ENCODE measurements at places on chromosomes 2 and 18.

- no peak for DNase-seq
Observed at GRCh38 chr2:237171396-237171795, 85.7 kb downstream of the COPS8 start.

- no peak for DNase-seq
Observed at GRCh38 chr2:47896450-47896968, 9.8 kb downstream of the FBXO11 start.

DNA sequence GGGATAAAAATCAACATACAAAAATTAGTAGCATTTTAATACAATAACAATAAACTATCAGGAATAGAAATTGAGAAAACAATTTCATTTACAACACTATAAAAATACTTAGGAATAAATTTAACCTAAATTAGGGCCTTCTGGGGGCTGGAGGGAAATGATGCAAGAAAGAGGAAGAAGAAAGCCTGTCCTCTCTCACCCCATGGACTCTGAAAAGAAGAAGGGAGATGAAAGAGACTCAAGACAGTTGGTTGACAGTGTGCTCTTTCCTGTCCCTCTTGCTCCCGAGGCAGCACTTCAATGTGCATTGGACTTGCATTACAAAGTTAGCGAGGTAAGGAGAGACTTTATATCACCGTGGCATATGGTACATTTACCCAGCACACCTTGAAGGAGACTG, 88.5 kb downstream of the VAPA start:
- DNase-seq = no peak

DNA sequence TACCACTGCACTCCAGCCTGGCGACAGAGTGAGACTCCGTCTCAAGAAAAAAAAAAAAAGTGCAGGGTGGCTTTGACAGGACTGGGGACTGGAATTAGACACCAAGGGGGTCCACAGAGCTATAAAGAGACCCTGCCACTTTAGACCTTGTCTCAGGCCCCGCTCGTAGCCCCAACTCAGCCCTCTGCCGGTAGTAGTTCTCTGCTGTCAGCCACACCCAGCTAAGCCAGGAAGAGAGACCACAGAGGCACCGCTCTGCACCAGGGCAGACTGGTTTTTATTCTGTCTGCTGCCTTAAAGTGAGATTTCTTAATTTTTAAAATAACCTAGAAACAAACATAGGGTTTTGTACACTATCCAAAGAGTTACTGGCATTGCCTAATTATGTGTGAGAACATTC, 66.0 kb downstream of the STEAP3 start:
- no peak for DNase-seq

- no peak for DNase-seq
Observed at GRCh38 chr2:209662021-209662420, 109.6 kb upstream of the UNC80 start.

GRCh38 chr2:188601927-188602326, 310.3 kb downstream of the GULP1 start:
- no peak for DNase-seq

DNA sequence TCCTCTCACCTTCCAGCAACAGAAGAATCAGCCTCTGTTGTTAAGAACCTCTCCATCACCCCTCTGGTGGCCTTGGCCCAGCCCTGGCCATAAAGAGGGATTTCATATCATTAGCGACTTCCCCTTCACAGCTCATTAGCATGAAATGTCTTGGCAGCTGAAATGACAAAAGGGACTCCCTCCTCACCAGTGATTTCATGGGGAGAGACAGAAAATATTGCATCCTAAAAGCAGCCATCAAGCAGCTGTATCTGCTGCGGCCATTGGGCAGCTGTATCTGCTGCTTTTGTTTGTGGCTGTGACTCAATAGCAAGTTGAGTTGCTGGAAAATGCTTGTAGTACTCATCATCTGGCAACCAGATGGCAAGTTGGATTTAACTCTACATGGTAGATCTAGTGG, 105.9 kb upstream of the RMDN2 start:
- DNase-seq = no peak

- DNase-seq = no peak
Observed at GRCh38 chr18:74163019-74163660, 14.8 kb downstream of the TIMM21 start.

DNA sequence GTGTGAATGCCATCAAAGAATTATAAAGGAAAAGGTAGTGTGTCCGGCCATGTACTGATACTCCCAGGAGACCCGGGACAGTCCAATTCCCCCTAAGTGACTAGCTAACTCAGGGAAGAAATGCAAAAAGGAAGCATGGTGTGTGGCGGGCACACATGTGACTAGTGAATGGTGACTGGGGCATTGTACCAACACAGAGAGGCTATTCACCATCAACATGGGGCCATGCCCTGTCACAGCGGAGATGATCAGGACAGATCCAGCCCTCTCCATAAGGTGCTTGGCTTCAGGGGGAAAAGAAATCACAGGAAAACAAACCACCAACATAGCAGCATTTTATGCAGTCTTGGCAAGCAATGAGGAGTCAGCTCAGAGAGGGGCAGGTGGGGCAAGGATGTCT, 34.3 kb downstream of the FAM168B start:
- DNase-seq = no peak

GRCh38 chr2:189188115-189188805, 8.7 kb upstream of the COL5A2 start:
- no peak for DNase-seq

DNA sequence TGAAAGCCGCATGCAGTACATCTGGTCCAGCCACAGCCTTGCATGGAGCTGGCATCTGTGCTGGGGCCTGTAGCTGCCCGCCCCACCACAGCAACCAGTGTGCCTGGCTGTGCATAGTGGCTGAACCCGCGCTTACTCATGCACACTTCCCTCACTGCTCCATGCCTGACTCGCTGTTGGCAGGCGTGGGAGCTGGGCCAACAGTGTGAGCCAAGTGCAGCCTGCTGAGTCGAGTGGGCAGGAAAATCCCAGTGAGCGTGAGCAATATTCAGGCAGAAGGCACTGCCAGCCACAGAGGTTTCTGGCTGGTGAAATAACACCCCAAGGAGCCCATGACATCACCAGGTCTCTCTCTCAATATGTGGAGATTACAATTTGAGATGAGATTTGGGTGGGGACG, 1674.1 kb upstream of the TMEFF2 start:
- peak; percentile 20 for DNase-seq

DNA sequence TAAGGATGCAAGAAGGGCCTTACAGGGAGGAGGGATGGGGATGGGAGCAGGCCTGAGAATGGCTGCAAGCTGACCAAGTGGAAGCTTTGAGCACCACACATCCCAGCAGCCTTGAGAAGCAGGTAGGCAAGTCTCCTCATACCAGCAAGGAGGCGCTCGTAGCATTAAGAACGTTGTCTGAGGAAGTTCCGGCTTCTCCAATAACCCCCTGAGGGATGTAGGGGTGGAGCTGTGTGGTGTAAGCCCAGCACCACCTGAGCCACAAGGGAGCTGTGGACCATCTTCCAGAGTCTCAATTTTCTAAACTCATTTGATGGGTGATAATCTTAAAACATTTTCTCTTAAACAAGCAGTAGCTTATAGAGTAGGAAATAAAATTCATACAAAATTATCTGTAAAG, 50.6 kb downstream of the ST3GAL5 start:
- DNase-seq = no peak

DNA sequence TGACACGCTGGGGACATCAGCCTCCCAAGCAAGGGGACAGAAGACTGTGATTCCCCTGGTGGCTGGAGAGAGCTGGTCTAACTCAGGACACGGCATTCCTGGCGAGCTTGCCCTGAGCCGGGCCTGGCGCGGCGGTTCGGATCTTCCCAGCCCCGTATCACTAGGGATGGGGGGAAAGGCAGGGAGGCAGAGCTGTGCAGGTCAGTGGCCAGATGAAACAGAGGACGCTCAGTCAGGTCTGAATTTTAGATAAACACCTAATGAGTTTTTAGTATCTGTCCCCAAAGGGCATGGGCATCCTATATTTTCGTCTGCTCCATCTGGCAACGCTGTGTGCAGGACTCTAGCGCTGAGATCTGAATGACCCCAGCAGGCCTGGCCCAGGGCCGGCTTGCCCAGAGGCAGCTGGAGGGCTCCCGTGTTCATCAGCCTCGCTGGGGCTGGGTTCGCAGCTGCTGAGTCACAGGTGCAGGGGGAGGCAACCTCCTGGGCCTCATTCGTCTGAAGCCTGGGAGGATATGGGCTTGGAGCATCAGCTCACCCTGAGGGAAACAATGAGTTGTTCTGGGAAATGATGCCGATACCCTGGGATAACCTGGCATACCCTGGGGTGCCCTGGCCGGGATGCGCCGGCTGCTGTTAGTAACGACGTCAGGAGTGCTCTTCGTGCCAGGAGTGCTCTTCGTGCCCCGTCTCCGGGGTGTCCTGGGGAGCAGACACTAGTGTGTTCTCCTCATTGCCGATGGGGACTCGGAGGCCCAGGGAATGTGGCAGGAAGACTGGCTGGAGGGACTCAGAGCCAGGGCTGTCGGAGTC, 48.1 kb upstream of the HPCAL1 start:
- peak; percentile 39 for DNase-seq

- DNase-seq = no peak
Observed at GRCh38 chr2:227632827-227633226, 15.5 kb downstream of the SCYGR4 start.

DNA sequence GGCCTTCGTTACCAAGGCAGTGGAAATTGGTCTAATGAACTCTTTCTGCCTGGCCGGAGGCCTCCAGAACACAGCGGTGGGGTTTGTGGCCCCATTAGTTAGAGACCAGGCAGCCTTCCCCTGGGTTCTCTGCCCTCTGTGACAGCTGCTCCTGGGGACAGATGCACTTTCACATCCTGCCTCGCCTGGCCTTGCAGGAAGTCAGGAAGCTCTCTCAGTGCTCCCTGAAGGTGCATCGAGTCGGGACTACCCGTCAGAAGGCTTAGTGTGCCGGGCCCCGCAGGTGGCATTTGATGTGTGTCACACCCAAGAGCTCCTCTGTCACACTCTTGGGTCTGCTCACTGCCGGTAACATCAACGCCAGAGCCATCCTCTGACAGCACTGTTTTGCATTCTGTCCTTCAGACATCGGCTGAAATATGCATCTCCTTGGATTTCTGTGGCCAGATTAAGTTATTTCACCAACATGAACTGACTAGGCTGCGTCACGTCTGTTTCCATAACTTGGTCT, 158.3 kb downstream of the LDLRAD4 start:
- DNase-seq = no peak

DNA sequence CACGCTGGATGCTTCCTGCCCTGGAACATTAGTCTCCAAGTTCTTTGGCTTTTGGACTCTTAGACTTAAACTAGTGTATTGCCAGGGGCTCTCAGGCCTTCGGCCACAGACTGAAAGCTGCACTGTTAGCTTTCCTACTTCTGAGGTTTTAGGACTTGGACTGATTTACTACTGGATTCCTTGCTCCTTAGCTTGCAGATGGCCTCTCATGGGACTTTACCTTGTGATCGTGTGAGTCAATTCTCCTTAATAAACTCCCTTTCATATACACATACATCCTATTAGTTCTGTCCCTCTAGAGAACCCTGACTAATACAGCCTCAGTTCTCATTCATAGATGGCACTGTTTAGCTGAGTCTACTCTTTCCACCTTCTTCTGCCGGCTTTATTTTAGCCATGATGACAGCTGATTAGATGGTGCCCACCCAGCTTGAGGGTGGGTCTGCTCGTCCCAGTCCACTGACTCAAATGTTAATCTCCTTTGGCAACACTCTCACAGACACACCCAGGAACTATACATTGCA, 389.1 kb downstream of the NYAP2 start:
- no peak for DNase-seq

DNA sequence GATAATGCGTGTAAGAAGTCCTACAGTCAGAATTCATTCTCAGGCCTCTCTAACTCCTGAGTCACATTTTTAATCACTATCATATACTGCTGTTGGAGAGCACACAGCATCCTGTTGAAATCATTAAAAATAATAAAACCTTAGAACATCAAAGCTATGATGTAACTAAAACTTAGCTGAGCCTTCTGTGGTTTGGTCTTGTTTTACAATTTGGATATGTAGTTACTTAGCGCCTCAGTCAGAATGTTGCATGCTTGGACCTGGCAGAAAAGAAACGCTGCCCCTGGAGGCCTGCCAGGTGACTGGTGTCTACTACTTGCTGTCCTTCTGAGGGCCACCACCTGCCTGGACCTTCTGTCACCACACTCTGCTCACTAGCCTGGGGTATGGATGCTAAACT, 261.1 kb upstream of the RASGRP3 start:
- DNase-seq = no peak

- no peak for DNase-seq
Observed at GRCh38 chr18:63831080-63831788, 56.0 kb downstream of the SERPINB7 start.

GRCh38 chr18:23067236-23067635, 68.0 kb upstream of the CABLES1 start:
- no peak for DNase-seq

- DNase-seq = no peak
Observed at GRCh38 chr2:181781078-181781786, 100.9 kb upstream of the NEUROD1 start.

GRCh38 chr2:42971947-42972736, 179.8 kb upstream of the HAAO start:
- no peak for DNase-seq

DNA sequence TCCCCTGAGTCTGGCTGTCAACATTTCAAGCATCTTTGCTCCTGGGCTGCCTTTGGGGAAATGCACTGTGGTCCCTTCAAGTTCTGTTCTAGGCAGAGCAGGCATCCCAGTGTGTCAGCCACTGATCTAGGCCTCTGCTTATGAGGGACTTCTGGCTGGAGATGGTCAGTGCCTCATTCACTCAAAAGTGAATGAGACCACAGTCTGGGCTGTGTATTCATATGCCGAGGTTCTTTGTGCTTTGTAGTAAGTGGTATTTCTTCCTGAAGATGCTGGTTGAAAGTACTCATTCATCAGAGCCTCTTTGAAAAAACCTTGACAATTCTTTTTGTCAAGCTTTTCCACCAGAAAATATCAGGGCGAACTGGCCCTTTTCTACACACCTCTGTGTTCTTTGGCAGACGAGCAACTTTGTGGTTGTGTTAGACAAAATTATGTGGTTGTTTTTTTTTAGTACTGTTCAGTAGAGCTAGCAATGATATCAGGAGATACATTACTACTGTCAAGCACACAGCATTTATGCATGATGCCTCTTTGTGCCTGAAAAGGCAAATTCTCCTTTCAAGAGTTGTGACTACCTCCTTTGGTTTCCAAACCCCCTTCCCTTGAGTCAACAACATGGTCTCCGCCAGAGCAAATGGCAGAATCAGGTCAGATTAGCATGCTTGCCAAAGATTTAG, 510.9 kb upstream of the NRP2 start:
- no peak for DNase-seq

DNA sequence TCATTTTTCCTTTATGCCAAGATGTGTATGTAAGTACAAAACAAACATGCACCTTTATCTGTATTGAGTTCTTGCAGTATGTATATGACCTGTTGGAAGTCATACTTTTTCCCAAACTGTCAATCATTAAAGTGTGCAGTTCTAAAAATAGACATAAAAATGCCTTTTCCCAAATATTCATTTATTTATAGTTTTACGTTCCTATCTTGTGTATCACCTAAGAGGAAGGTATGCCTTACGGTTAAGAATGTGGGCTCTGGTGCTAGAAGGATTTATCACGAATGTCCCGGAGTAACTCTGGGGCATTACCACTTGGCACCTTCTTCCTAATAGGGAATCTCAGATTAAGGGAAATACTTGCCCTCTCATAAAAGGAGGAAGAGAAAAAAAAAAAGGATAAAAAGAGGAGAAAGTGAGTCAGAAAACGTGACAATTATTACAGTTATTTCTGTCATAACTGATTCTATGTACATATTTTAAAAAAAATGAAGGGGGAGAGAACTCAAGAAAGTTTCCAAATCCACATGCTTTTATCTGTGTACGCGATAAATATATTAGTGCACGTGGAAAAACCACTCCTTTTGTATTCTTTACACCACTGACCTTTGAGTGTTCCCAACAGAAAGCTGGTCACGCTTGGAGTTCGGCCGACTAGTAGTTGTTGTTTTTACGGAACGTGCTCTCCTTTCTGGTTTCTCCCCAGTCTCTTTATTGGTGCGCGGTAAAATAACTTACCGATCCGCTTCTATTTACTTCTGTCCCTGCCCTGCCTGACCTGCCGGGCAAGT, 721 bp downstream of the MCEE start:
- DNase-seq = no peak

Data from BE2C (cell line).